ENCODE measurements at places on chromosomes 2 and 18.

GRCh38 chr2:28499282-28499681 is 3.4 kb downstream of the PLB1 start:
- DNase-seq, result no peak

DNA sequence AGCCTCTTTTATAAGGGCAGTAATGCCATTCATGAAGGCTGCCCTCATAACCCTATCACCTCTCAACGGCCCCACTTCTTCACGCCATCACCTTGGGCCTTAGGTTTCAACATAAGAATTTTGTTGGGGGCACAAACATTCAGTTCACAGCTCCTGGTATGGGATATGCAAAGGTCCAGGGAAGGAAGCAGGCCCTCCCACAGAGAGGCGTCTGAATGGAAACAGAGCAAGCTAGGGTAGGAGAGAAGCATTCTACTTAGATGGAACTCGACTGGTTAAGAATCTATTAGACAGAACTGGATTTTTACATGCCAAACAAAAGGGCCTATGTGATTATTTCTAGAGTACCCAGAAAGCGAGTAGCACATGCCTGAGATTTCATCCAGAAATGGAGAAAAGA is 42.8 kb downstream of the PROKR1 start:
- no peak for DNase-seq

- DNase-seq, result no peak
Observed at GRCh38 chr2:86634352-86634751, 10.7 kb upstream of the RNF103 start.

GRCh38 chr2:221451862-221452788 is 120.0 kb downstream of the EPHA4 start:
- DNase-seq, result no peak

DNA sequence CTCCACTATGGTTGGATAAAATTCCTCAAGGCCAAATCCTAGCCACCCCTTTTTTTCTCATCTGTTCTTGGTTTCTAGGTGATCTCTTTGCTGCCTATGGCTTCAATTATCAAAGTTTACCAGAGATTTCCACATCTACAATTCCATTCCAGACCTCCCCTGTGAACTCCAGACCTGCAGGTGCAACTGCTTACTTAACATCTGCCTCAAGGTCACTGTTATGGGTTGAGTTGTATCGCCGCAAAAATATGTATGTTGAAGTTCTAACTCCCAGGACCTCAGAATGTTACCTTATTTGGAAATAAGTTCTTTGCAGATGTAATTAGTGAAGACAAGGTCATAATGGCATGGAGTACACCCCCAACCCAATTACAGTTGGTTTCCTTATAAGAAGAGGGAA is 60.4 kb upstream of the SOS1 start:
- DNase-seq, result no peak

DNA sequence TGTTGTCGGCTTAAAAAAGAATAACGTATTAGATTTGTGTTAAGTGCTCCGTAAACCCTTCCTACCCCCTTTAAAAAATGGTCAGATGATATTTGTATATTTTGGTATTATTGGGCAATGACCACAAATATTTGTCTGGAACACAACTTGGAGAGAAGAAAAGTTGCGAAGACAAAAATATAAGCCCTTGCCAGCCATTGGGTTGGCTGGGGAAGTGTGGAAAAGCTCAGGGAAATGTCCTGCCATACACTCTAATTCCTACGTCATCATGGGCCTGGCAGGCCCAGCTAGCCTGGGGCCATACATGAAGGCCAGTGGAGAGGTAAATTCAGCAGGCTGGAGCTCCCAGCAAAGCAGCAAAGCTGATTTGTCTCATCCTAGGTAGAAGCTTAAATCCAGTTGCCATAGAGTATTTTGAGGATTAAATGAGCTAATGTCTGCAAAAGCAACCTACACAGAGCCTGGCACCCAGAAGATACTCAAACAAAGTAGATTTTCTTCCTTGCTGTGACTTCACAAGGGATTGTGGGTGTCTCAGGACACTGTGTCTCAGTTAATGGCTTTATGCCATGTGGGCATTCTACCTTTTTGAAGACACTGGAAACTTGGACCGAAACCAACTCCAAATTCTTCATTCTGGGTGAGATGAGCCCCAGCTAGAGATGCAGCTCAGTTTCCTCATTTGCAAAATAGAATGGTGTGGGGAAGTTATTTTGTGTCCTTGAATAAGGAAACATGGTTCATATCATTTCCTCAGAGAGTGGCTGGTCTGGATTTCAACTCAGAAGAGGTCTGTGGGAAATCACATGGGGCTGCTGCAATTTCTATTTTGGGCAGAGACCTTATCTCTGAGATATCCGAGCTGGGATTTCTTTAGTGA is 87.9 kb upstream of the MAP4K3 start:
- DNase-seq, result no peak

All from GM13976 (cell line).